ENCODE measurements at places on chromosomes 7 and 10. TPM values are rescaled to one million over a fixed set of nuclear protein-coding genes. Genes with fewer than 3 reads are reported as not detected.

The STAG3 gene
- not detected for total RNA-seq

The ACSM6 gene
- not detected for total RNA-seq

The SUN3 gene
- total RNA-seq: not detected

The ZC3HAV1L gene
- 73.0 TPM for total RNA-seq

The C10orf143 gene
- 7.7 TPM for total RNA-seq

The FAM13C gene
- 29.2 TPM for total RNA-seq

The TRIL gene
- total RNA-seq: 6.2 TPM

The PCDH15 gene
- not detected for total RNA-seq

The ADAM22 gene
- total RNA-seq: 87.5 TPM

The ZNF503 gene
- 30.5 TPM for total RNA-seq

Measured in uterus (tissue), 4 donors.